RKO (cell line): ENCODE measurements at places on chromosomes 6 and 20.

DNA sequence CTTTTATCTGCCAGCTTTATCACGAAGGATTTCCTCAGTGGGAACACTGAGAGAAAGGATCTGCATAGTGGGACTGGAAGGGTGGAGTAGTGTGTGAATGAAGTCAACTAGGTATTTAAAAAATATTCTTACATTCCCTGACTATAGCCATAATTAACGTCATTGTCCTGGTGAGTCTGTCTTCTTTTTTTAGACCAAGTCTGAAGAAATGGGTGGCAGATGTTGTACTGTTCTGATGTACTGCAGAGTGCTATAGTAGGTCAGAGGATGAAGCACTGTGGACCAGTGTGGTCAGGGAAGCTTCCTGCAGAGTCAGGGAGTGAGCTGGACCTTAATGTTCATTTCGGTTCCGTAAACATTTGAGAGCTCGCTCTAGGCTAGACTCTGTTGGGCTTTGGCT is 11.9 kb downstream of the TULP4 start:
- no peak for DNase-seq

- DNase-seq = no peak
These were observed 171.6 kb upstream of the CITED2 start for GRCh38 chr6:139546106-139546472.

- DNase-seq = no peak
These were observed 90.1 kb downstream of the BMP5 start for GRCh38 chr6:55785273-55785672.

DNA sequence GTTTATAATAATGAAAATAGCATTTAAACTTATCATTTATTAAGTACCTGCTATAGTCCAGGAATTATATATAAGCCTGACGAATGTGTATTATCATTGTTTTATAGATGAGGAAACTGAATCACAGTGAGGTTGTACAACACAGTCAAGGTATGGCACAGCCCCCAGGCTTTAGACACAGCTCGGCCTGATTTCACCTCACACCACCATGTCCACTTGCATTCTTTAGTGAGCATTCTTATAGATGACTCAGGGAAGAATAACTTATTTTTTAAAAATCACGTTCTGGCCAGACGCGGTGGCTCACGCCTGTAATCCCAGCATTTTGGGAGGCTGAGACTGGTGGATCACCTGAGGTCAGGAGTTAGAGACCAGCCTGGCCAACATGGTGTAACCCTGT is 289.0 kb downstream of the SYNE1 start:
- DNase-seq = no peak

GRCh38 chr20:63475209-63475608 is 2.8 kb upstream of the KCNQ2 start:
- no peak for DNase-seq

DNA sequence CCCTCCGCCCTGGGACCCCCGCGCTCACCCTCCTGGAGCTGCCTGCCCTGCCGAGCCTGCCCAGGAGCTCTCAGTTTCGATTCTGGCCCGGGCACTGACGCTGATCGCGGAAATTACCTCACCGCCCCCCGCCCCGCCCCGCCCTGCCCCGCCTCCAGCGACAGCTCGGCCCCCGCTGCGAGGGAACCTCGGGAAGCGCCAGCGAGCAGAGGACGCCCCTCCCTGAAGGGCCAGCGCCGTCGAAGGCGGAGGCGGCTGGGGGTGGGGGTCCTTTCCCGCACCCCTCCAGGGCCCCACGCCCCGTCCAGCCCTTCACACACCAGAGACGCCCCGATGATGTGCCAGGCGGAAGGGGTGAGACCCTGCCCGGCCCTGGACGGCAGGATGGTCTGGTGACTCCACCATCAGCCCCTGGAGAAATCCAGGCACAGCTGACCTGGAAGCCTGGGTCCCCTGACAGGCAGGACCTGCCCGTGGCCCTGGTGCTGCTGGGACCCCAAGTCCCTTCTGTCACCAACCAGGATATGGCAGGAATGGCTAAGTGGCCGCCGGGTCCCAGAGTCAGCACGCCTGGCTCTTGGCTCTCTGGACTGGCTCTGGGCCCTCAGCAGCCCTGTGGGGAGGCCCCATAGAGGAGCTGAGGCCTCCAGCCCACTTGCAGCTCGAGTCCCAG is at the start of gene HELZ2:
HELZ2 (minus strand) TSS at position 84 of the 673 bp plus-strand sequence. CDS start 1,854 bp downstream, outside the sequence.
- peak; percentile 84 for DNase-seq
